CMK (cell line): ENCODE measurements at places on chromosomes 7 and 10.

DNA sequence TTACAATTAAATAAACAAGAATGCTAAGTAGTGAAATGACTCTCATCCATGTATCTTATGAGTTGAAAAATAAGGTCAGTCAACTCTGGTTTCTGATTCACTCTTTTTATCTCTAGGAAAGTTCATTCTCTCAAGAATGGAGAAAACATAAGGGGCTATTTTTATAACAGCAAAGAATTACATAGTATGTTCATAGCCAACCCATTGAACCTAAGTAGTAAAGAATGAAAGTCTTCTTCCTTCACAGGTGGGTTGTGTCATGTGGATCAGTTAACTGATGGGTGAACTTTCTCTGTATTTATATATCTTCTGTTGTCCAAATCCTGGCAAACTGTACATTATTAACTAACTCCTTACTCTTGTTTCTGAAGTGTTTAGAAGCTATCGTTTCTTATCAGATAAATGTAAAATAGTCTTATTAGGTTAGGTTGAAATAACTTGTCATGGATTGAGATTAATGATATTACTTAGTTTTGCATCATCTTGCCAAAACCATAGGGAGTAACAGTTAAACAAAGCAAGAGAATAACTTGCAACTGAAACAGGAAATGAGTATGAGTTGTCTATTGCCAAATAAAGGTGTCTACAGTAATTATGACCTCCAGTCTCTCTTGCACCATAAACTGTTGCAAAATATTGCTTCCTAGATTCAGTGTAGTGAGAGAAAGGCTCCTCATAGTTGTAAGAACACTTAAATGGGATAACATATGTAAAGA is 86.8 kb downstream of the ANKRD7 start:
- DNase-seq, result no peak

GRCh38 chr10:30371954-30372353 is 22.9 kb upstream of the MTPAP start:
- no peak for DNase-seq

- no peak for DNase-seq
These were observed 69.8 kb upstream of the STEAP1B start for GRCh38 chr7:22569586-22570321.

DNA sequence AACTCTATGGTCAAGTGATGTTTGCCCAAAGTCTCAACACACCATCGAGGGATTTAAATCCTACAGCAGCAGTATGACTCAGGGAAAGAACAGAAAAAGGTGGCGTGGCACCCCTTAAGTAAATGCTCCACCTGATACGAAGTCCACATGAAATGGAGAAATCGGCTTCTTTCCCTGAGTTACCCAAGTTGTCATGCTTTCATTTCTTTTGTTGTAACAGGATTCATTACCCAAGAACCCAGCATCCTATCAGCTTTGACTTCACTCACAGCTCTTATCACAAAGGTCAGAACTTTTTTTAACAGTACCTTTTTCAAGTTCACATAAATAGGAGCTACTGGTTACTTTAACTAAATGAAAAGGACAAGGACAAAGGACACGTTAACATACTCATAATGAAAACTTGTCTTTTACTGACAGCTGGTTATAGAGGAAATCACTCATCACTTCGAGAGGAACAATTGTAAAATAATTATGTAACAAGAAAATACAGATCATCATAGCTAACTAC is 219.8 kb upstream of the FRMD4A start:
- no peak for DNase-seq

- DNase-seq, result no peak
These were observed 1.3 kb downstream of the FIGNL1 start for GRCh38 chr7:50448823-50449222.

DNA sequence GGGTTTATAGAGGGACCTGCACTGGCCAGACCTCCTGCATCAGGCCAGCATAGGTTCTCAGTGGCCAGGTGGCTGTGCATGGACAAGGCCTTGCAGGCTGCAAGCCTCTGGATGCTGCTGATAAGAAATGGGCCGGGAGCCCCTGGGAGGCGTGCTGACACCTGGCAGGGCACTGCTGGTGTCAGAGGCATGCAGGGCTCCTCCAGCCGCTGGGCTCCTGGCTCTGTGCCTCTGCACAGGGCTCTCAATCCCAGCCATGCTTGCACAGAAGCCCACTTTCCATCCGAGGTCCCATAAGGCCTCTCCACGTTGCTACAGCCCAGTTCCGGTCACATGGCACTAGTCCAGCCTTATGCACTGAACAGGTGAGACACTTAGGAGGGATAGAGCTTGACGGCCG is 27.3 kb downstream of the ANTXRL start:
- DNase-seq, result no peak

DNA sequence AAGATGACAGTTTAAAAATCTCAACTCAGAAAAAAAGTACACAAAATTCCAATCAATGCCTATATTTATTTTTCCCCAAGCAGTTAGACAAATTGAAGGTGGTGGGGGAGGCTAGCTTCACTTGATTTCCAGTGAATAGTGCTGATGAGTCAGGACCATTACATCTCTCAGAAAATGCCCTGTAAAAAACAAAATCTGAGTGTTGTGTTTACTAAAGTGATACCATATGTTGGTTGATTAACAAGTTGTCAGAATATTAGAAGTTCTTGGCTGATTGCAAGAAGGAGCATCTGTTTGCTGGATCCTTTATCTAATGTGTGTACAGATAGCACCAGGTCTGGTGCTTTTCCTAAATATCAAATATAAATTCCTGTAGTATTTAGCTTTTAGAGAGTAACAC is 31.3 kb upstream of the KIAA1217 start:
- DNase-seq, result no peak

GRCh38 chr10:128469515-128469914 is 343.3 kb upstream of the MKI67 start:
- DNase-seq, result no peak

DNA sequence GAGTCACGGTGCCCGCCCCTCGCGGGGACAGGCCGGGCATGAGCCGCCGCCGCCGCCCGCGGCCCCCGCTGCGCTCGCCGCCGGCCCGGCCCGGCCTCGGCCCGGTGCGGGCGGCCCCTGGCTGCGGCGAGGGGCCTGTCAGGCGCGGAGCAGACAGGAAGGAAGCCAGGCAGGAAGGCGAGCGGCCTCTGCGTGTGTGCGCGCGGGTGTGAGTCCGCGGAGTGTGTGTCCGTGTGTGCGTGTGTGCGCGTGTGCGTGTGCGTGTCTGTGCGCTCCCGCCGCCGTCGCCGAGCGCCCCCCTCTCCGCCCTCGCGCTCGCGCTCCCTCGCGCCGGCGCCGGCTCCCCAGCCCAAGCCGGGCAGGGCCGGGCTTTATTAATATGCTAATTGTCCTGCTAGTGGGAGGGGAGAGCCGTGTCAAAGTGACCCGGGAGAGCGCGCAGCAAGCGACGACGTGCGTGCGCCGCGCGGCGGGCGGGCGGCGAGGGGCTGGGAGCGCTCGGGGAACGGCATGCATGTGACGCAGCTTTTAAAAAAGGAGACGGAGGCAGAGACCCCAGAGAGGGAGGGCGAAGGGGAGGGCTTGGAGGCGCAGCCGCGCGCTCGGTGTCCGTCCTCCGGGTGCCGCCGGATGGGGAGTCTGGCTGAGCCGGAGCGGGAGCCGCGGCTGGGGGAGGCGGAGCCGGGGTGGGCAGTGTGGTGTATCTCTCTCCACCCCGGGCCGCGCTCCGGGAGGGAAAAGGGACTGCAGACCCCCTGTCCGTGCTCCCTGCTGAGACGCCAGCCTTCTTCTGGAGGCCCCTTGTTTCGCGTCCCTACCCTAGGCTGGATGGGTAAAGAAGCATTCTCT is at the start of gene LDB1:
Gene LDB1 (minus strand): TSS at position 227 of the 849 bp plus-strand sequence. CDS start 258 bp downstream, outside the sequence.
- DNase-seq, result peak; percentile 80

- no peak for DNase-seq
These were observed 2.3 kb upstream of the RSBN1L start for GRCh38 chr7:77693830-77694583.

DNA sequence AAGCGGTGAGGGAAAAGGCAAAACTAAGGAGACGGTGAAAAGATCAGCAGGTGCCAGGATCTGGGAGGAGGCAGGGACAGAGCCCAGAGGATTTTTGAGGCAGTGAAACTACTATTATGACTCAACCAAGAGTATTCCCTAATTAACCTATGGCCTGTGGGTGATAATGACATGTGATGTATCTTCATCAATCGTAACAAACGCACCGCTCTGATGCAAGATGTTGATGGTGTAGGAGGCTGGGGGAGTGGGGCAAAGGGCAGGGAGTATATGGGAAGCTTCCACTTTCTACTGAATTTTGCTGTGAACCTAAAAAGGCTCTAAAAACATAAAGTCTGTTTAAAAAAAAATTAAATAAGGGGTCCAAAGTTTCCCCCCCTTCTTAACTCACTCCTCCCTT is 25.5 kb upstream of the EZH2 start:
- no peak for DNase-seq

DNA sequence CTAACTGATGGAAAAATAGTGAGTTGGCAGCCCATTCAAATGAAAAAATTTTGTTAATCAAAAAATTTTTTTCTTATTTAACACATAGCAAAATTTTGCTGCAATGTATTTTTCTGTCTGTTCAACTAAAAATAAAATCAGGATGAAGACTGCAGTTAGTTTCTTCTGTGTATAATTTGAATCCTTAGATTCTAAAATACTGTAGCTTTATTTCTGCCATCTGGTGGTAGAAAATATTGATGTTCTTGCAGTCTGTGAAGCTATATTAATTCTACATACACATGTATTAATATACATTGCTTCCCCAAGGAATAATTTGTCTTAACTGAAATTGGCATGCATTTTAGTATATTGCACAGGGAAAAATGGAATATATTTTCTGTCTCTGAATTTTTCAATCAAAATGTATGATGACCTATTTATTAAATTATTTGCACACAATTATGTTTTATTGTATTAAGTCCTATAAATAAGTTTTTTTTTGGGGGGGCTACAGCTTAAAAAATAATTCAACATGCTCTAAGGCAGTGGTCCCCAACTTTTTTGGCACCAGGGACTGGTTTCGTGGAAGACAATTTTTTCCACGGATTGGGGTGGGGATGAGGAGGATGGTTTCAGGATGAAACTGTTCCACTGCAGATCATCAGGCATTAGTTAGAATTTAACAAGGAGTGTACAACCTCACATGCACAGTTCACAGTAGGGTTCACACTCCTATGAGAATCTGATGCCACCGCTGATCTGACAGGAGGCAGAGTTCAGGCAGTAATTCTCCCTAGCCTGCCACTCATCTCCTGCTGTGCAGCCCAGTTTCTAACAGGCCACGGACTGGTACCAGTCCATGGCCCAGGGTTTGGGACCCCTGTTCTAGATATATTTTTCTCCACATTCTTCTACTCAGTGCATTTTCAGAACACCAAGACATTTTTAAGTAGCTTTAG is 119.4 kb downstream of the GNAT3 start:
- DNase-seq, result no peak

DNA sequence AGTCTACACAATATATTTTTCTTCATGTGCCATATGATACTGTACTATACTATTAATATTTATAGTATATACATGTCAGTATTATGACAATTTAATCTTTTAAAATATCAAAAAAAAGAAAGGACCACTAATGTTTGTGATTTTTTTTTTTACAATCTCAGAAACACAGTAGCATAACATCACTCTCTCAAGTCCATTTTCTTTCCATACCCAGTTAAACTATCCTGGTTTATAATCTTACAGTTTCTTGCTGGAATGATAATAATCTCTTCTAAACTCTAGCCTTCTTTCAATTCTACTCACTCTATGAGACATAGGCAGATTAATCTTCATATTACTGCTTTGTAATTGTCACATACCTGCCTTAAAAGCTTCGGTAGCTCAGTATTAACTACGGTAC is 8.9 kb upstream of the PHYHIPL start:
- no peak for DNase-seq

DNA sequence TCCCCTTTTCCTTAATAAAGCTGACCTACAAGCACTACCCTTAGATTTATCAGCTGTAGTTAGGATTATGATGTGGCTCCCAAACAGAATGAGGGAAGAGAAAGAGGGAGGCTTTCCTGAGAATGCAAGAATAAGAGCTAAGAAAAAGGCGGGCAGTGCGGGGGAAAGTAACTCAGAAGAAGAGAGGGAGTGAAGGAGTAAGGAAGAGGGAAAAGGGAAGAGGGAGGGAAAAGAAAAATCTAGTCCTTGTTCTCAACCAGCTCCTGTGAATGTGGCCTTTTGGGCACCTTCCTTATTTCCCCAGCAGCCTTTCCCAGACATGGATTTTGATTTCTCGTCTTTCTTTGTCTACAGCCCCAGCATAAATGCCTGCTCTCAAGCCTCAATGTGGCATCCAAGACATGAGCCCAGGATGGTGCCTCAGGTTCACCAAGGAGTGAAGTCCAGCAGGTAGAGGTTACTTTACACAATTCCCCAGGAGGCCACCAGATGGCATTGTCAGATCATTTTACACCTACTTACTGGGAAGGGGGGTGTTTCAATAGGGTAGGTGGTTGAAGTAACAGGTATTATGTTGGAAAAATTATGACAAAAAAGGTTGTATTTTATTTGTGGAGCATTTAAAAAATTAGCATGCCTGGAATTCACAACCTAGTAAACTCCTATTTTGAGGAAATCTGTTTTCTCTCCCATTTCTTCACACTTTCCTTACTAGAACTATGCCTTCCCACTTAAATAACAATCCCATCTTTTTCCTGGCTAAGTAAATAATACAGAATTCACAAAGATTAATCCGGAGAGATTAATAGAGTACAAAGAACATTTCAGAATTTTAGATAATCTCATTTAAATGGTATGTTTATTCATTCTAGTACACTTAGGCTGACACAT is 106.5 kb downstream of the HTR7 start:
- DNase-seq, result peak; percentile 4
